ENCODE measurements at places on chromosomes 5 and 9. TPM values are rescaled to one million over a fixed set of nuclear protein-coding genes. Genes with fewer than 3 reads are reported as not detected.

Gene C9orf50
- total RNA-seq, result not detected

Gene ENTREP1
- 11.3 TPM for total RNA-seq

DNA sequence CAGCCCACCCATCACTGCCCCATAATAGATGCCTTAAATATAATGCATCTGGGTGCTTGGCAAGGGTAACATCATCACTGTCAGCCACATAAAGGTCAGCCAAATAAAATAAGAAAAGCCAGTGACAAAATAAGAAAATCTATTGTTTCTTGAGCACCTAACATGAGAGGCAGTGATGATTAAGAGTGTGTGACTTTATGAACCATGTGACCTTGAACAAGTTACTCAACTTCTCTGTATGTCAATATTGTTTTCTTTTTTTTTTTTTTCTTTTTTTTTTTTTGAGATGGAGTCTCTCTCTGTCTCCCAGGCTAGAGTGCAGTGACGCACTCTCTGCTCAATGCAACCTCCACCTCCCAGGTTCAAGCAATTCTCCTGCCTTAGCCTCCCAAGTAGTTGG is 98.7 kb downstream of the CDK5RAP2 start:
- ATAC-seq, result no peak

- ATAC-seq, result no peak
These were observed 33.3 kb upstream of the SPRY4 start for GRCh38 chr5:142358121-142358520.

DNA sequence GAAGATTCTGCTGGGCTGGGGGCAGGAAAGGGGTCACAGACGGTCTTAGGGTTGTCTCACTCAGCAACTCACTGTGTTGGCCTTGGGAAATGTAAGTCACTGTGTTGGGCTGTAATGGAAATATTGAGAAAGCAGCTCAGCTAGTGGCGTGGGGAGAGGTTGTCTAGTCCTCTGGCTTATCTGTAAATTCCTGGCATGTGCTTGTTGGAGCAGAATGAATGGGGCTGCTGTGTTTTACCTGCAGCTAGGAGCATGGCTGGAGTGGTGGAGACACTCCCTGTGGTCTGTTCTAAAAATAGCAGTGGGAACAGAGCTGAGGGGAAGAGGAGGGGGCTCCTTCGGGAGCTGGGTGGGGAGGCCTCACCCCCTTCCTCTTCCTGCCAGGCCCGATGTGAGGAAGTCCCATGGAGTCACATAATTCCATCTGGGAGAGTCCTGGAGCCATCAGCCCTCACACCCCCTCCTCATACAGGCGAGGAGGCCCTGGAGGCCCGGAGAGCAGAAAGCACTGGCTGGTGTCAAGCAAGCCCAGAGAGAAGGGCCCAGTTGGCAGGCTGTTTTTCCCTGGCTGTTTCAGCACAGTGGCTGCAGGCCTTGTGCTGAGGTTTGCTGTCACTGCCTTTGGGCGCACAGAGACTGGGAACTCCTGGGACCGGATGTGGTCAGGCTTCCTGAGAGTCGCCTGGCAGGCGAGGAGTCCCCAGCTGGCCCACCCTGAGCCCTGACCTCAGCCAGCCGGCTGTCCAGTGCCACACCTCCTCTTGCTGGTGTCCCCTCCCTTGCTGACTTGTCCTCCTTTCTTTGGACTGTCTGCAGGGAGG is 84.9 kb downstream of the RGS3 start:
- ATAC-seq, result peak; percentile 83

Data from gastroesophageal sphincter (tissue), 4 donors.